ENCODE measurements at places on chromosomes 4 and X.

DNA sequence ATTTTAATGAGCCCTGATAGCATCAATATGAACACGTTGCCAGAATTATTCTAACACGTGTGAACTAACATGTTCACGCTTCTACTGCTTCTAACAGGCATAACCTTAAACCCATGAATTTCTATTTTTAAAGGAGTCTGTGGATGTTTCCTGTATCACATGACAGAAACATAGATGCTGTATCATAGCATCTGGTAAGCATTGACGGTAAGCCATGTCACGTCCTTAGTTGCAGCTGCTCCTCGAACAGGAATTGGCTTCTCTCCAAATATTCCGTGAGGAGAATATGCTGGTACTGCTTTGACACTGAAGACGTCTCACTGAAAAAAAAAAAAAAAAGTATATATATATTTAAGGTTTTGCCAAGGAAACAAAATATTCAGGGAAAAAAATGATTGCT lies 105.1 kb upstream of the MXRA5 start:
- no peak for DNase-seq

GRCh38 chr4:153318696-153319320 lies 25.7 kb upstream of the MND1 start:
- DNase-seq, result no peak

GRCh38 chrX:75638332-75638731 lies 115.5 kb upstream of the ZDHHC15 start:
- DNase-seq, result no peak

DNA sequence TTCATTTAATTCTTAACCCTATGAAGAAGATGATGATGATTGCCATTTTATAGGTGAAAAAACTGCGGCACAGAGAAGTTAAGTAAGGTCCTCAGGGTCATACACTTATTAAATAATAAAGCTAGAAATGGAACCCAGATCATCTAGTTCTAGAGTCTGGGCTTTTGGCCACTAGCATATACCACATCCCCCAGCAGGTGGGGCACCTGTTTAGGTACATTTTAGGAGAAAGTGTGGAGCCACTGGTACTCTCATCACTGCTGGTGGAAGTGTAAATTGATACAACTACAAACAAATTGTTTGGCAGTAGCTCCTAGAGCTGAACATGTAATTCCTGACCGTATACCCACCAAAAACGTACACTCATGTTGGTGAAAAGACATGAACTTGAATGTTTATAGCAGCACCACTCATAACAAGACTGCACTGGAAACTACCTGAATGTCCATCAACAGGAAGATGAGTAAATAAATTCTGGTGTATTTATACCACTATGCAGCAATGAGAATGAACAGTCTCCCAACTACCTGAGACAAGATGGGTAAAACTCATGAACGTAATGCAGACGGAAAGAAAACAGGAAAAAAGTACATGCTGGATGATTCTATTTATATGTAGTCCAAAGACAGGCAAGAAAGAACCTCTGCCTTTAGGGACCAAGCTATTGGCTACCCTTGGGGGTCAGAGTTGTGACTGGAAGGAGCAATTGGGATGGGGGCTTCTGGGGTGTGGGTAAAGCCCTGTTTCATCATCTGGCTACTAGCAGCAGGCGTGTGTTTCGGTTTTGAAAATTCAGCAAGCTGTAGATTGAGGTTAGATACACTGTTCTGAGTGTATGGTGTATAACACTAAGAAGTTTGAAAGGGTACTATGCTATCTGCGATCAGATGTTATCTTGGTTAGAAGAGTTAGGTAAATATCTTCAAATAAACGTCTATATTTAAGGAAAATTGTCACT lies 72.3 kb upstream of the ADGRG2 start:
- DNase-seq, result no peak

GRCh38 chrX:2848871-2849301 lies 20.2 kb downstream of the GYG2 start:
- no peak for DNase-seq

DNA sequence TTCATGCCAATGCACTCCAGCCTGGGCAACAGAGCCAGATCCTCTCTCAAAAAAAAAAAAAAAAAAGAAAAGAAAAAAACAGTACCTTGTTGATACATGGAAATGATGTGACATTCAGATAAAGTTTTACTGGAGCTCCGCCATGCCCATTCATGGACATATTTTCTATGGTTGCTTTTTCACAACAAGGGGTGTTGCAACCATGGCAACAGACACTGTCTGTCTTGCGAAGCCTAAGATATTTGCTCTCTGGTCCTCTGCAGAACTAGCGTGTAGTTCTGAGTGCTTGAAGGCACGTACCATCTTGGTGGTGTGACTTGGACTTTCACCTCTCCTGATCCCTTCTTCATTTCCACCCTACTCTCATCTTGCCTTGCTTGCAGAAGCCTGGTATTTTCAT lies 53.2 kb downstream of the TBL1X start:
- no peak for DNase-seq

- DNase-seq, result no peak
Measured at GRCh38 chr4:1530356-1530755, 124.1 kb upstream of the NKX1-1 start.

- no peak for DNase-seq
Measured at GRCh38 chrX:140756941-140757340, 47.4 kb downstream of the LINC00632 start.

GRCh38 chrX:39957816-39958566 lies 139.8 kb downstream of the BCOR start:
- no peak for DNase-seq

DNA sequence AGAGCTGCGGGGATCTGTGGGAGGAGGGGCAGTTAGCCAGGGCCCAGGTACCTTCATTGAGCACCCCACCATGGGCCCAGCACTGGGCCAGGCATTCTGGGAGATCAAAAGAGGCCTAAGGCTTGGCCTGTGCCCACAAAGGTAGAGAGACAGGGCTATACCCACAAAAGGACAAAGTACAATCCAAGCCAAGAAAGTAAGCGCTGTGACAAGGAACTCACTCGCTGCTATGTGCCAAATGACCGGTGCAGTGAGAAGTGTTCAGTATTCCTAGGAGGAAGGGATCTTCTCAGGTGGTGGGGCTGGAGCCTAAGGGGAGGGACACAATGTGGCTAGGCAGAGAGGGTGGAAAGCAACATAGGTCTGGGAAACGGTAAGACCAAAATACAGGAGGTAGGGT lies 8.8 kb upstream of the FRMPD3 start:
- no peak for DNase-seq

DNA sequence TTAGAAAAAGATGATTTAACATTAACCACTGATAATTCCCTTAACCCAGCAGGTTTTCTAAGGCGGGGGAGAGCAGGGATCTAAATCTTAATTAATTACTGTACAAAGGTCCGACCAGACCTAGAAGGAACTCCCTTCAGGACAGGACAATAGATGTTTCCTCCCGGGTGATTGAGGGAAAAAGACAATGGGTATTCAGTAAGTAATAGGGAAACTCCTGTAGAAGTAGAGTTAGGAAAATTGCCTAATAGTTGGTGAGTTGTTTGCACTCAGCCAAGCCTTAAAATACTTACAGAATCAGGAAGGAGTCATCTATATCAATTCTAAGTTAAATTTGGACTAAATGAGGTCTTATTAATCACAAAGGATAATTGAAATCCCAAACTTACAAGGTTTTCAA lies 5.8 kb upstream of the SRD5A3 start:
- no peak for DNase-seq

- DNase-seq, result no peak
Measured at GRCh38 chr4:108417923-108418322, 202.5 kb upstream of the RPL34 start.

DNA sequence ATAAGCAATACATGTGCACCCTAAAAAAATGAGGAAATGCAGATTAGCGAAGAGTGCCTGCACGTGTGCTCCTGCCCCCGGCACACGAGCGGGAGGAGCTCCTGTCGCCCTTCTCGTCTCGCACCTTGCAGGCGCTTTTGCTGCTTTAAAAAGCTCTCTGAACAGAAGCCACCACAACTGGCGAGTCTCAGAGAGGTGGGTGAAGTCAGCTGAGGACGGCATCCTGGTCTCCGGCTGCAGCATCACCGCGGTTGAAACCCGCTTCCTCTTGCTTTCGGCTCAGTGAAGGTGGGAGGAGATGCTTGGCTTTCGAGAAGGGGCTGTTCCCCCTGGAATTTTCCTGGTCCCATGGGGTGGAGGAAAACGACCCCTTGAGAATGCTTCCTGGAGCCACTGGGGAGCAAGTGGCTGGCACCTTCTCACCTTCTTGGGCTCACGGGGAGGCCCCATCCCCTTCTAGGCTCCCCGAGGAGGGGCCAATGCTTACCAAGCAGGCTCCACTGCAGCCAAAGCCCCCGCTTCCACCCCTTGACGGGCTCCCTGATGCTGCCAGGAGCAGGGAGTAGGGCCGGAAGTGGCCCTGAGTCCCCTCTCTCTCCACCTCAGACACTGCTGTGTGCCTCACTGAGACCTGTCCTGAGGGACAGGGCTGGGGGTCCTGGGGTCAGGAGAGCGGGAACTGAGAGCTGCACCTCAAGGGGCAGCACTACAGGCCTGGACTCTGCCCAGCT lies 29.2 kb upstream of the MXD4 start:
- peak; percentile 52 for DNase-seq

DNA sequence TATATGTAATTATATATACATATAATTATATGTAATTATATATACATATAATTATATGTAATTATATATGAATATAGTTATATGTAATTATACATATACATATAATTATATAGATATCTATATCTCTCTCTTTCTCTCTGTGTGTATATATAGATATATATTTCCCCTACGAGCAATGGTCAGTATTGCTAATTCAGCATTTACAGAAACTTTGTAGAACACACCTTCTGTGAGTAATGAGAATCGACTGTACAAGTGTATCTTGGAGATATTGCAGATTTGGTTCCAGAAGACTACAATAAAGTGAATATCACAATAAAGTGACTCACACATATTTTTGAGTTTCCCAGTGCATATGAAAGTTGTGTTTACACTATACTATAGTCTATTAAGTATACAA lies 33.7 kb downstream of the GALNTL6 start:
- DNase-seq, result no peak

GRCh38 chr4:17997129-17997528 lies 24.4 kb downstream of the LCORL start:
- no peak for DNase-seq

DNA sequence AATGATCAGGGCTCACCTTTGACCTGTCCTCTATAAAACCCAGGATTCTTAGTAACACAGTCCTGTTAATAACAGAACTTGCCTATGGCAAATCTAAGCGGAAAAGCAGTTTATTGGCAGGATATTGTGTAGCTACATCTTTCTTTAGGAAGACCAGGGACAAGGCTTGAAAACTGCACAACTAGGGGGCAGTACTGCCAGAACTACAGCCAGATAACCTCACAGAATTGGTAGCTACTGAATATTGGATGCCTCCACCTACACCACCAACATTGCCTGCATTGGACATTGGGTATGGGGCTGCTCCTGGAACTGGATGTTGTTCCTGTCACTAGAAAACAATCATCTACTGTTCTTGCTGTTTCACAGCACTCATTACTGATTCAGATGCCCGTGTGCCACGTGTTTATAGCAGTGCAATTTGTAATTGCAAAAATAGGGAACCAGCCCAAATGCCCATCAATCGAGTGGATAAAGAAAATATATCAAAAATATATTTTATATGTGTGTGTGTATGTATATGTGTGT lies 47.4 kb downstream of the REPS2 start:
- DNase-seq, result no peak

GRCh38 chr4:183589461-183590099 lies 69.4 kb downstream of the RWDD4 start:
- DNase-seq, result no peak

GRCh38 chrX:120450163-120450562 lies 18.9 kb downstream of the LAMP2 start:
- no peak for DNase-seq

DNA sequence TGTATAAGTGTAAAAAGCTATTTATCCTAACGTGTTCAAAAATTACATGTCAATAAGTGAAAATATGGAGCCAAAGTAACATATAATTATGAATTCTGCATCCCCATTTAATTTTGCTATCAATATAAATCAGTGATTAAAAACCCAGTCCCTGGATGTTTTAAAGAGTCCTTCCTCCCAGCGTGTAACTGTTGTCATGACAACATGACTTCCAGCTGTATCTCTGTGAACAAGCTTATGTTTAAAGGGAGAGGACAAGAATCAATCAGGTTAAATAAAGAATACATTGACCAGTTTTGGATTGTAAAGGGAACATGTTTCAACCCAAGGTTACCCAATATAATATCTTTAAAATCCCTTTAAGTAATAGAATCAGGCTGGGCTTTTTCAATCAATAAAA lies 219.7 kb downstream of the NSUN7 start:
- DNase-seq, result no peak

DNA sequence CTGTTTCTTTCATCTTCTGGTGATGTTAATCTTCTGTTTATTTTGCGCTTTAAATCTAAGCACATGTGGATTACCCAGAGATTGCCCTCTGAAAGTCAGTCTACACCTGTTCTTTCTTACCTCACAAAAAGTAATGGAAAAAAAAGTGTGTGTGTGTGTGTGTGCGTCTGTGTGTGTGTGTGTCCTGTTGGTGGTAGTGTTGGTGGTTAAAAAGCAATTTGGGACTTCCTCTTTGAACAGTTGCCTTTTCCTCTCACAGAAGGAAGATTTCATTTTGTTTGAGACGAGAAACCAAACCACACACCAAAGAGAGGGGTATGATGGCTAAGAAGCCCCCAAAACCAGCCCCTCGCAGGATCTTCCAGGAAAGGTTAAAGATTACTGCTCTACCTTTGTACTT lies at the start of gene STAP1:
STAP1 (plus strand) TSS at position 235 of the 400 bp plus-strand sequence; CDS start at position 318, 83 bp downstream.
- DNase-seq, result no peak

DNA sequence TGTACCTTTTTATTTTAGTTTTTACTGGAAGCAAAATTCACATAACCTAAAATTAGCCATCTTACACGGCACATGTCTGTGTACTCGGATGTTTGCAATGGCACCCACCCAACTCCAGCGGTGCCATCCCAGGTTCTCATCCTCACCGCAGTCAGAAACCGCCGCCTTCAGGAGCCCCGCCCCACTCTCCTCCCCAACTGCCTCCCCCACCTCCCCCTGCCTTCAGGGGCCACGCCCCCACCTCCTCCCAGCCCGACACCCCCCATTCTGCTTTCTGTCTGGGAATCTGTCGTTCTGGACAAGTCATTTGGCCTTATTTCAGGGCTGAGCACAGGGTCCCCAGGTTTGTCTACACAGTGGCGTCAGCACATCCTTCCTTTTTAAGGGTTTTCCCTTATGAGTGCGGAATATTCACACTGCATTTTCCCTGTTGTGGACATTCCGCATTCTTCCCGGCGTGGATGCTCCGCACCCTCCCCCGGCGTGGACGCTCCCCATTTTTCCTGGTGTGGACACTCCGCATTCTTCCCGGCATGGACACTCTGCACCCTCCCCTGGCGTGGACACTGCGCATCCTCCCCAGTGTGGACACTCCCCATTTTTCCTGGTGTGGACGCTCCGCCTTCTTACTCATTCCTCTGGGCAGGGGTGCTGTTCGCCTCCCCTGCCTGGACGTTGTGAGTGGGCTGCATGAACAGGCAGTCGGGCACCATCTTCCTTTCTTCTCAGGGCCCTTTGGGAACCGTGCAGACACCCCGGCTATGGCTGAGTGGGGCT lies 135.4 kb upstream of the NKX1-1 start:
- DNase-seq, result no peak

DNA sequence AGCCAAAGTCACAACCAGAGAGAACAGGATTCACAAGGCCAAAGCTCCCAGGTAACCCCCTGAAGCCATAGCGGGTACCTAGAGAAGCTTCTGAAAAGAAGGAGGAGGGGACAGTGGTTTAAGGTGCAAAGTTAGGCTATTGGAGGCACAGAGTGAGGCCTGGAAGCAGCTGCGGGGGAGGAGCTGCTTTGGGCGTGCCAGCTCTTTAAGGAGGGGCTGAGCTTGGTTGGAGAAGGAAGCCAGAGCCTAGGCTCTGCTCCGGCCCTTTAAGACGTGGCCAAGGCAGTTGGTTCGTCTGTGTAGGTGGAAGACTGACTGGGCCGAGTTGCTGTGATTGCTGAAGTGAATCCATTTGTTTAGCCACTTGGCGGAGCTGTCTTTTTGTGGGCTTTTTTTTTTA lies 1.5 kb downstream of the KLF8 start:
- DNase-seq, result no peak
